A549 treated with ZK216348 at 1 μM for 4 hours (cell line): ENCODE measurements at places on chromosomes 11 and 22. TPM values are rescaled to one million over a fixed set of nuclear protein-coding genes. Genes with fewer than 3 reads are reported as not detected.

Gene MAPK8IP2
- 1.9 to 4.8 TPM (median 4.1 TPM) in 5 replicates for total RNA-seq

Gene POU2AF2
- total RNA-seq = not detected in 5 replicates

Gene UPK3A
- not detected in 5 replicates for total RNA-seq

Gene SLC37A2
- 0.06 to 0.14 TPM (median 0.08 TPM) in 4 of 5 replicates, not detected in the other for total RNA-seq

Gene OR5B2
- not detected in 5 replicates for total RNA-seq

Gene BAIAP2L2
- 4.8 to 7.5 TPM (median 5.9 TPM) in 5 replicates for total RNA-seq

Gene CSNK1E
- 82.2 to 110 TPM (median 103 TPM) in 5 replicates for total RNA-seq

Gene OR5P2
- not detected in 5 replicates for total RNA-seq

Gene BBS1
- 7.7 to 11.6 TPM (median 9.6 TPM) in 5 replicates for total RNA-seq

Gene CCDC86
- total RNA-seq = 75.7 to 110 TPM (median 93.0 TPM) in 5 replicates

Gene IRF7
- total RNA-seq = 3.3 to 7.2 TPM (median 6.7 TPM) in 5 replicates

Gene IL17REL
- 0.06 TPM in 1 of 5 replicates, not detected in the others for total RNA-seq

Gene NTM
- not detected in 5 replicates for total RNA-seq

Gene GDPD4
- not detected in 5 replicates for total RNA-seq

Gene OR5B21
- total RNA-seq = not detected in 5 replicates

Gene MSANTD4
- total RNA-seq = 7.4 to 10.7 TPM (median 9.5 TPM) in 5 replicates

Gene PI4KA
- total RNA-seq = 14.1 to 21.9 TPM (median 21.2 TPM) in 5 replicates

Gene TMA7B
- total RNA-seq = not detected in 5 replicates

Gene LYVE1
- total RNA-seq = 0.22 to 0.42 TPM (median 0.26 TPM) in 5 replicates

Gene FGF4
- not detected in 5 replicates for total RNA-seq

Gene FXYD6
- 0.20 to 0.53 TPM (median 0.31 TPM) in 5 replicates for total RNA-seq

Gene MPPED1
- not detected in 5 replicates for total RNA-seq

Gene CECR2
- 0.08 to 0.14 TPM (median 0.12 TPM) in 5 replicates for total RNA-seq

Gene MYBPC3
- 0.06 to 0.09 TPM (median 0.07 TPM) in 5 replicates for total RNA-seq

Gene FAT3
- 0.27 to 0.67 TPM (median 0.49 TPM) in 5 replicates for total RNA-seq

Gene KDELR3
- total RNA-seq = 15.5 to 23.2 TPM (median 18.7 TPM) in 5 replicates

Gene OR52N4
- not detected in 5 replicates for total RNA-seq

Gene CCND1
- total RNA-seq = 157 to 270 TPM (median 221 TPM) in 5 replicates

Gene DDI1
- total RNA-seq = not detected in 5 replicates

Gene PHF21B
- total RNA-seq = 0.81 to 1.2 TPM (median 1.0 TPM) in 5 replicates

Gene ANO5
- 1.2 to 1.8 TPM (median 1.7 TPM) in 5 replicates for total RNA-seq
